ENCODE measurements at places on chromosomes 6 and 20. TPM values are rescaled to one million over a fixed set of nuclear protein-coding genes. Genes with fewer than 3 reads are reported as not detected.

Gene SIRPB1
- 3.0 TPM for polyA plus RNA-seq

Gene C6orf15
- not detected for polyA plus RNA-seq

Gene TXLNB
- 158 TPM for polyA plus RNA-seq

Gene JPH2
- polyA plus RNA-seq: 20.5 TPM

Gene SLC25A27
- polyA plus RNA-seq: 20.3 TPM

Gene SNAI1
- polyA plus RNA-seq: 8.5 TPM

Gene MATN4
- 0.57 TPM for polyA plus RNA-seq

Gene LY86
- 3.6 TPM for polyA plus RNA-seq

Gene MROH8
- polyA plus RNA-seq: 6.0 TPM

Gene EDN3
- 34.9 TPM for polyA plus RNA-seq

Gene OTOR
- not detected for polyA plus RNA-seq

Gene LGSN
- polyA plus RNA-seq: not detected

Gene IRF4
- 0.27 TPM for polyA plus RNA-seq

Gene RAB23
- polyA plus RNA-seq: 15.0 TPM

Gene BMP7
- 12.7 TPM for polyA plus RNA-seq

Gene TREM2
- not detected for polyA plus RNA-seq

Gene EYS
- polyA plus RNA-seq: not detected

Gene CST4
- polyA plus RNA-seq: not detected

Gene CST9
- polyA plus RNA-seq: not detected

Gene PLN
- polyA plus RNA-seq: not detected

Gene GTSF1L
- not detected for polyA plus RNA-seq

Gene LY6G6C
- polyA plus RNA-seq: 0.28 TPM

Gene SERPINB6
- polyA plus RNA-seq: 77.9 TPM

Gene BPI
- not detected for polyA plus RNA-seq

Gene LPA
- not detected for polyA plus RNA-seq

Gene TAP2
- 6.8 TPM for polyA plus RNA-seq

Gene PRSS16
- not detected for polyA plus RNA-seq

Gene HTR1E
- polyA plus RNA-seq: not detected

Gene CD93
- polyA plus RNA-seq: 64.1 TPM
